ENCODE measurements at places on chromosomes 16 and 17.
A peak's percentile ranks its signal among the peaks of the same experiment; 100 is the strongest.

- DNase-seq, result no peak
These were observed 124.0 kb downstream of the MAF start for GRCh38 chr16:79476580-79476979.

DNA sequence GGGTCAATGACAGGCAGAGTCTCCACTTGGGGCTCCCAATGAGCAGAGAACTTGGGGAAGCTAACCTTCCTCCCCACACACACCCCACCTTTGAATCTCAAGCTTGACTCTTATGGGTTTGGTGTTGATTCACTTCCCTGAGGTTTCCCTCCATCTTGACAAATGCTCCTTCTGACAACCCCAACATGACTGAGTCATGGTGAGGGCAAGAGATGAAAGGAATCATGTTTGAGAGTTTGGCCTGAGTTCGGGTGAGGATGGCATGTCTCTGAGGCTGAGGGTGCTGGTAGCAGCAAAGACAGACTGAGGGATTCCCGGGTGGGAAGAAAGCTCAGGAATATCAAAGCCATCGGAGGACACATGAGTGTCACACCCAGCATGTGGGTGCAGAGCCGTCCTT, 18.7 kb downstream of the KRT9 start:
- DNase-seq, result no peak

DNA sequence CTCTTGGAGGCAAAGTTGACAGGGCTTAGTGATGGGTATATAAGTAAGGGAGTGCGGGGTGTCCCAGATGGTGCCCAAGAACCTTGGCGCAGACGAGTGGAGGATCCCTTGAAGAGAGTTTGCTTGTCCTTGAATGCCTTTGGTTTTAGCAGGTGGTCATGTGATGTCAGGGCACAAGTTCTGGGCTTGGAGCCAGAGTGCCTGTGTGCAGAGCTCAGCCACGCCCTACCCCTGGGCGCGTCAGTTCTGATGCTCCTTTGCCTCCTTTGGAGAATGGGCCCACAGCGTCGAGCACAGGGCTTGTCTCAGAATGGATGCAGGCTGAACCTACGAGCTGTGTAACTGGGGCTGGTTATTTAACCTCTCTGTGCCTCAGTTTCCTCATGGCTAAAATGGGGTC, 412.2 kb upstream of the EEF2KMT start:
- DNase-seq, result no peak

GRCh38 chr16:51153577-51154031, 2.5 kb upstream of the SALL1 start:
- peak; percentile 81 for DNase-seq

DNA sequence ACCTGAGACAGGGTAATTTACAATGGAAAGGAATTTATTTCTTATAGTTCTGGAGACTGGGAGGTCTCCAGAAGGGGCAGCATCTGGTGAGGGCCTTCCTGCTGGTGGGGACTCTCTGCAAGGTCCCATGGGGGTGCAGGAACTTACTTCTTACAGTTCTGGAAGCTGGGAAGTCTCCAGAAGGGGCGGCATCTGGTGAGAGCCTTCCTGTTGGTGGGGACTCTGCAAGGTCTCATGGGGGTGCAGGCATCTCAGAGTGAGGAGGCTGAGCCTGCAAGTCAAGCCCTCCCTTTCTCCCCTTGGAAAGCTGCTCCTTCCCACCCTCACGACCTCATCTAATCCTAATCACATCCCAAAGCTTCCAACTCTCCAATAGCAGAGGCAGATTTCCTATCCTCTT, 157.4 kb downstream of the FOXL1 start:
- no peak for DNase-seq

DNA sequence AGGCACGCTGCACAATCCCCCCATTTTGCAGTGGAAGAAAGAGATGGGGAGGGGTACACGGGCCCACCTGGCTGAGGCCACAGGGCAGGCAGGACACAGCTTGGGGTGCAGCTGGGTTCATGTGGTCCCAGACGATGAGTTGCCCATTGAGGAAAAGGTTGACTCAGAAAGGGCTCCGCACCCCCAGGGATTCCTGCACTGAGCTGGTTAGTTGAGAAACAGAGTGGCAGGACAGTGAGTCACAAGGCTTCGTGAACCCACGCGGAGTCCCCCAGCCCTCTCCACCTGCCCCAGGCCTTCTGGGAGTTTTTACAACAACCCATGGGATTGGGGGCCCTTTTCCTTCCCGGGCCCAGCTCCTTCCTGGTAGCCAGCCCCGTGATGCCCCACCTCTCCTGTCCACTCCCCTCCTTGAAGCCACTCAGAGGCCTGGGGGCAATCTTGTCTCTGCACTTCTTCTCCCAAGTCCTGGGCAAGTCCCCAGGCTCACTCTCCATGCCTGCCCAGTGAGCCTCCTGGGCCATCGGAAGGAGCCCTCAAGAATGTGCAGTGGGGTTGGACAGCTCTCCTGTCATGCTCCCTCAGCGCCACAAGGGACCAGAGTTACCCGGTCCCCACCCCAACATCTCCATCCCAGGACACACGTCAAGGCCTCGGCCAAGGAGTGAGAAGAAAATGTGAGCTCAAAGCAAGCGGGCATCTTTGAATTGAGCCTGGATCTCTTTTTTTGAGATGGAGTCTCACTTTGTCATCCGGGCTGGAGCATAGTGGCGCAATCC, 251.2 kb downstream of the PARN start:
- no peak for DNase-seq

DNA sequence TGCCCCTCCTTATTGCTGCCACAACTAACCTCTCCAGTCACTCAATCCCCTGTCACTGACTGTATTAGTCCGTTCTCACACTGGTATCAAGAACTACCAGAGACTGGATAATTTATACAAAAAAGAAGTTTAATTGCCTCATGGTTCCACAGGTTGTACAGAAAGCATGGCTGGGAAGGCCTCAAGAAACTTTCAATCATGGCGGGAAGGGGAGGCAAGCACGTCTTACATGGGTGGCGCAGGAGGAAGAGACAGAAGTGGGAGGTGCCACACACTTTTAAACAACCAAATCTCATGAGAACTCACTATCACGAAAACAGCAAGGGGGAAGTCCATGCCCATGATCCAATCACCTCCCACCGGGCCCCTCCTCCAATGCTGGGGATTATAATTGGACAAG, 86.0 kb upstream of the BCAR1 start:
- DNase-seq, result no peak

- no peak for DNase-seq
These were observed 78.8 kb upstream of the RPRML start for GRCh38 chr17:47057830-47058229.

DNA sequence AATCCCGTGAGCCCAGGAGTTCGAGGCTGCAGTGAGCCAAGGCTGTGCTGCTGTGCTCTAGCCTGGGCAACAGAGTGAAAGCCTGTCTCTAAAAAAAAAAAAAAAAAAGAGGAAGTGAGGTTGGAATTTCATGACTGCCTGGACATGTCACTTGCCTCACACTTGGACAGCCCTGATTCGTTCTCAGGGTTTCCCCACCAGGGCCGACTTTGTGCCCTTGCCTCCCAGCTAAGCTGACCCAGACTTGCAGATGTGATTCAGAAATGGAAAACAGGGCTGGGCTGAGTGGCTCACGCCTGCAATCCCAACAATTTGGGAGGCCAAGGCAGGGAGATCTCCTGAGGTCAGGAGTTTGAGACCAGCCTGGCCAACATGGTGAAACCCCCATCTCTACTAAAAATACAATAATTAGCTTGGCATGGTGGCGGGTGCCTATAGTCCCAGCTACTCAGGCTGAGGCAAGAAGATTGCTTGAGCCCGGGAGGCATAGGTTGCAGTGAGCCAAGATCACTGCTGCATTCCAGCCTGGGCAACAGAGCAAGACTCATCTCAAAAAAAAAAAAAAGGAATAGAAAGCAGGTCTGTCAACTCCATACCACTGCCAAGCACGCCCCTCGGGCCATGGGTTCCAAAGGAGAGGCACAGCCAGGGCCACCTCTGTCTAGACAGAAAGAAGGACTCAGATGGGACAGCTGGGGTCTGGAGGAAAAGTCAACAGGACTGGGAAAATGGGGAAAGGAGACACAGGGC, 46.9 kb downstream of the SOCS1 start:
- DNase-seq, result no peak

GRCh38 chr16:85759631-85760419, 8.9 kb upstream of the C16orf74 start:
- DNase-seq, result no peak

- no peak for DNase-seq
These were observed 6.6 kb downstream of the MYH8 start for GRCh38 chr17:10415161-10415560.

DNA sequence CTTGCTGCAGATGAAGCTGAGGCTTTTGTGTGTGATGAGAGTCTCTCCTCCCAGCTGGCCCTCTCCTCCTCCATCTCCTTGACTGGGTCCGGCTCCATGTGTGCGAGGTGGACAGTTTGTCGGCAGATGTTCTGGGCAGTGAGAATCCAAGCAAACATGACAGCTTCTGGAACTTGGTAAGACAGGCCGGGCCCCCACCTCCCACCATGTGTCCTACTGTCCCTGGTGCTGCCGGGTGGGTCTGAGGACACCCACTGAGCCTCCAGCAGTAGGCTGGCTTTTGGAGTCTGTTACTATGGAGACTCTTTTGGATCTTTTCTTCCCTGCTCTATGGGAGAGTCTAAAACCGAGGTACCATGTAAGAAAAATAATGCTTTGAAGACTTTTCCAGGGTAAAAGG, 12.7 kb downstream of the NUP85 start:
- no peak for DNase-seq

GRCh38 chr16:4016658-4017057, 99.6 kb downstream of the ADCY9 start:
- DNase-seq, result no peak

DNA sequence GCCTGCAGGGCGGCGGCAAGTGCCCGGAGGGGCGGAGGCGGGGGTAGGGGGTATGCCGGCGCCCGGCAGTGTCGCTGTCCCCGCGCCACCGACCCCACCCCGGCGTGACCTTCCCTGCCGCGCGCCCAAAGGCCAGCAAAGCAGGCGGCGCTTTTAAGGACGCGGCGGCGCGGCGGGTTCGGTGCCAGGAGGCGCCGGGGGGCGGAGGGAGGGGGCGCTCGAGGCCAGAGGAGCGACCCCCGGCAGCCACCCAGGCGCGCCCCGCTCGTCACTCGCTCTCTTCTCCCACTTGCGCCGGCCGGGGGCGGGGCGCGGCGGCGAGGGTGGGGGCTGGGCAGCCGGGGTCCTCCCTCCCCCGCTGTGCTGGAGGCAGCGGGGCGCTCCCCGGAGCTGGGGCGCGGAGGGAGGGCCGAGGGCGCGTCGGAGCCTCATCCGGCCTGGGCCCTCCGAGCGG, 8.6 kb upstream of the BAHCC1 start:
- DNase-seq, result no peak

- no peak for DNase-seq
These were observed 393.5 kb downstream of the UTP18 start for GRCh38 chr17:51653878-51654277.

DNA sequence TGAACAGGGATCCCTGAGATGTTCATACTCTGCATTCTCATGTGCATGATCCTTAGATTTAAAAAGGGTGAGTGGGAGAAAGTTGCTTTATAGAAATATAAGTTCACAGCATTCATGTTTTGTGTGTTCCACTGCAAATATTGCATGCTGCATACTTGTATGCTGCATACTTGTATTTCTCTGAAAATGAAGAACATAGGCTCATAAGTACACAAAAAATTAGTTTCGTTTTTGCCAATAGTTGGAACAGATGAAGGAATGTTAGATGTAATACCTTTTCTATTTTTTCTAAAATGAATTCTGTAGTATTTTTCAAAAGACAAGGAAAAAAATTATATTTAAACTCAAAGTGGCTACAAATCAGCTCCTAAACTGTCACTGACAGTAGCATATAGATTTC, 79.0 kb downstream of the NFAT5 start:
- DNase-seq, result no peak

- peak; percentile 55 for DNase-seq
These were observed 25.5 kb downstream of the KDM8 start for GRCh38 chr16:27228621-27229501.

DNA sequence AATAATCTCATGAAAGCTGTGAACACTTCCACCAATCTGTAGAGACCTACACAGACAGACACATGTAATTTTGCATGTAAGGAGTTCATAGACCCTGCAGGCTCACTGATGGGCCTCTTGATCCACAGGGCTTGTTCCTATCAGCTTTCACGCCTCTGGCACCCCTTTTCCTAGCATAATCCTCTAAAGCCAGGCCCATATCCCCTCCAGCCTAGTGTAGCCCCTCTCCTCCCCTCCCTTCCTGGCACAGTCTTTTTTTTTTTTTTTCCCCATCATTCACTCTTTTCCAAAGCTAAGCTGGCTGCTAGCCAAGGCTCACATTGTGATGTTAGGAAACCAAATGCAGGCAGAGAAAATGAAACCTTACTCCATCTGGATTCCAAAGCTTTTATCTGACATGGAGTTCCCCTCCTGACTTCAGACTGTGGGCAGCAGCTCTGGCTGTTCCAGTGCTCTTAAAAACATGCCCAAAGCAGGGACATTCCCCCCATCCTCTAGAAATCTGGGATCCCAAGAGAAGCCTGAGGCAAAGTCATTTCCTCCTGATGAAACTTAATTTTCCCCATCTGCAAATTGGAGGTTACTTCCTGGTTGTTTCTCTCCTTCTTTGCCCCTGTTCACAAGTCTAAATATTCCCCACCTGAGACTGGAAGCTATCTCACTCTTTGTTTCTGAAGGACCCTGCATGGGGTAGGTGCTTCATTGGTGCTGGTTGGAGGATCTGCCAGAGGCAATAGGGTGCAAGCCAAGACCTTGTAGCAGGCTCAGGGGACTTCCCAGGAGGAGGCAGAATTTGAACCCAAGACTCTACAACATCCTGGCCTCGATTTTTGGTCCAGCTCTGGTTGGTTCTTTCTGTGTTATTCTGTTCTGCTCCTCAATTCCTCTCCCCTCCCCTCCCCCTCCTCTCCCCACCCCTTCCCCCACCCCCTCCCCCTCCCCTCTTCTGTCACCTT, 9.9 kb upstream of the CCL5 start:
- DNase-seq, result no peak

DNA sequence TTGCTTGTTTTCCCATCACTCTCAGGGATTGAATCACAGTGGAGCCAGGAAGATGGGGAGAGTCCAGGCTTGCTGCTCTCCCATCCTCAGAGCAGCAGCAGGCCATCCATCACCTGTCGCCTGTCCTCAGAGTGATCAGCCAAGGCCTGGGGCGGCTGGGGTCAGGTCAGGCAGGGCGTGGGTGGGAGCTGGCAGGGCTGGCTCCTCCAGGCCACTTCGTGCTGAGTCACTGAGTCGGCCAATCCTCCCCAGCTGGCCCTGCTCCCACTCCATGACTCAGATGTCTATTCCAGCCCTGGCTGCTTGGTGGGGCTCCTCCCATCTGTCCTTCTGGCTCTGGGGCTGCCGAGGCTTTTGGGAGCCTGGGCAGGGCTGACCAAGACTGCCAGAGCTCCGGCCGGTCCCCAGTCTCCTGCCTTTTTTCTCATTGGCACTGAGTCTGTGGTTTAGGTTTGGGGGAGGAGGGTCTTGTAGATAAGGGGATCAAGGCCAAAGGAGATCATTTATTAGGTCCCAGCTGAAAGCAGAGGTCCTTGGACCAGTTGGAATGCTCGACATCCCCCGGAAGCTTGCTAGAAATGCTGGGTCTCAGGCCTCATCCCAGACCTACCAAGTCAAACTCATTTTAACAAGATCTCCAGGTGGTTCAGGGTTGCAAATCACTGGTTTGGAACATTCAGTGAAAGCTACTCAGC, 72.7 kb downstream of the ABCC1 start:
- peak; percentile 38 for DNase-seq

- no peak for DNase-seq
These were observed 20.6 kb downstream of the RGS11 start for GRCh38 chr16:255183-255582.

All from retina (tissue), 1 donor.